Endodermal cell (in vitro differentiated cells): ENCODE measurements at places on chromosomes 12 and 14. TPM values are rescaled to one million over a fixed set of nuclear protein-coding genes. Genes with fewer than 3 reads are reported as not detected.

- no peaks in the 10 kb centered on the region for H3K4me1 ChIP-seq
- no peaks in the 10 kb centered on the region for H3K36me3 ChIP-seq
- DNase-seq, result no peak
Measured at GRCh38 chr14:50758945-50759344, 72.0 kb downstream of the NIN start.

- H3K27me3 ChIP-seq, result no peaks in the 10 kb centered on the region
- no peak overlapping the region for H3K4me3 ChIP-seq
- DNase-seq, result no peak
- no peak overlapping the region for H3K27ac ChIP-seq
Measured at GRCh38 chr12:105214148-105214547, 21.8 kb downstream of the APPL2 start.

DNA sequence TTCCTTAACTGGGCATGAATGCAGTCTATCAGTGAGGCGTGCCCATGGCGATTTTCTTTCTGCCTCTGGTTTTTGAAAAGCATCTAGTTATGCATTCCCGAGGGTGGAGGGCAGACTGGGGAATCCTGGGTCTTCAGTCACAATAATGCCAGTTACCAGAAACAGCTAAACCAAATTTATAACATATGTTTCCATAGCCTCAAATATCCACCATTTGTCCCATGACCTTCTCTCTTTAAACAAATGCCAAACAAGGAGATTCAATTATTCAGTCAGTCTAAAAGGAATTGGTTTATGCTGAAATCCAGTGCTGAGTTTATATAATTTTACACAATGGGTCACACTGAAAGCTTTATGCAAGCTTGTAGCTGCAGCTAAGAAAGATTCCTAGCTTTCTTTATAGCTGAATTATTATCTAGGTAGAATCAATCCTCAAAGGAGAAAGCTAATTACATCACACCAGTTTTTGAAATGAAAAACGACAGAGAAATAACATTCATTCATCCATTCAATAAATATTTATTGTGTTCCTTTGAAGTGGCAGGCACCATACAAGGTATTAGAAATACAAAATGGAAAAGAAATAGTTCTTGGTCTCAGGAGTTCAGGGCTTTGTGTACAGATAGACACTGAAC is 131.3 kb upstream of the RAP1B start:
- H3K4me1 ChIP-seq, result no peaks in the 10 kb centered on the region
- no peak for DNase-seq
- H3K4me3 ChIP-seq, result no peak overlapping the region
- H3K36me3 ChIP-seq, result no peaks in the 10 kb centered on the region
- no peaks in the 10 kb centered on the region for H3K27me3 ChIP-seq

DNA sequence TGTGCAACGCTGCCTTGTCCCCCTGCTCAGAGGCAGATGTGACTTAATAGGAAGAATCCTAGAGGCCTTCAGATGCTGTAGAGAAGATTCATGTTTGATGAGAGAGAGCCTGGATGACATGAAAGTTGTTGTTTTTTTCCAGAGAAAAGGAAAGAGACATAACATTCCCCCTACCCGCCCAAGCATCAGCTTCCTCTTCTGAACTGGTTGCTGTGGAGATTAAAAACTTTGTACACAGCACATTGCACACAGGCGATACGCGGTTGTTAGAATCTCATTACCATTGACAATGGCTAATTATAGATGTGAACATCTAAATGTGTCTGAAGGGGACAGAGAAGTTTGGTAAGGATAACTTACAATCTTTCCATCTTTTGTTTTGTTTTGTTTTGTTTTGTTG is 13.6 kb upstream of the ETFBKMT start:
- H3K36me3 ChIP-seq, result no peaks in the 10 kb centered on the region
- no peaks in the 10 kb centered on the region for H3K27me3 ChIP-seq
- H3K4me1 ChIP-seq, result no peaks in the 10 kb centered on the region
- no peak overlapping the region for H3K4me3 ChIP-seq
- H3K27ac ChIP-seq, result no peak overlapping the region

DNA sequence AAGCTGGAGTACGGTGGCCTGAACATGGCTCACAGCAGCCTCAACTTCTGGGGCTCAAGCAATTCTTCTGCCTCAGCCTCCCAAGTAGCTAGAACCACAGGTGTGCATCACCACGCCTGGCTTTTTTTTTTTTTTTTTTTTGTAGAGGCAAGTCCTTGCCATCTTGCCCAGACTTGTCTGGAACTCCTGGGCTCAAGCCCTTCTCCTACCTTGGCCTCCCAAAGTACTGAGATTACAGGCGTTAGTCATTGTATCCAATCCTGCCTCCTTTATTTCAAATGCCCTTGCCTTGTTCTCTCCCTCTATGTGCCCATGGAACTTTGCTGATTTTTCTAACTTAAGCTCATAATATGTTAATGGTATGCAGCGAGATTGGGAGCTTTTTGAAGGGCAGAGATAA is 49.2 kb upstream of the PRICKLE1 start:
- no peaks in the 10 kb centered on the region for H3K4me1 ChIP-seq
- H3K36me3 ChIP-seq, result no peaks in the 10 kb centered on the region
- no peak for DNase-seq

GRCh38 chr14:92340071-92340470 is 17.1 kb downstream of the SLC24A4 start:
- no peaks in the 10 kb centered on the region for H3K36me3 ChIP-seq
- no peak overlapping the region for H3K4me3 ChIP-seq
- no peak for DNase-seq
- H3K4me1 ChIP-seq, result peaks cover 8% of the 10 kb centered on the region
- H3K27me3 ChIP-seq, result peaks cover 91% of the 10 kb centered on the region

GRCh38 chr12:109927622-109928021 is 27.5 kb downstream of the TCHP start:
- DNase-seq, result peak; percentile 85
- H3K36me3 ChIP-seq, result peaks cover 35% of the 10 kb centered on the region
- no peak overlapping the region for H3K27ac ChIP-seq

- no peak overlapping the region for H3K27ac ChIP-seq
- DNase-seq, result no peak
- H3K4me1 ChIP-seq, result peaks cover 10% of the 10 kb centered on the region
- no peak overlapping the region for H3K4me3 ChIP-seq
Measured at GRCh38 chr12:31517994-31518393, 72.9 kb downstream of the DENND5B start.

The RIPK3 gene
- total RNA-seq, result not detected in 3 replicates

DNA sequence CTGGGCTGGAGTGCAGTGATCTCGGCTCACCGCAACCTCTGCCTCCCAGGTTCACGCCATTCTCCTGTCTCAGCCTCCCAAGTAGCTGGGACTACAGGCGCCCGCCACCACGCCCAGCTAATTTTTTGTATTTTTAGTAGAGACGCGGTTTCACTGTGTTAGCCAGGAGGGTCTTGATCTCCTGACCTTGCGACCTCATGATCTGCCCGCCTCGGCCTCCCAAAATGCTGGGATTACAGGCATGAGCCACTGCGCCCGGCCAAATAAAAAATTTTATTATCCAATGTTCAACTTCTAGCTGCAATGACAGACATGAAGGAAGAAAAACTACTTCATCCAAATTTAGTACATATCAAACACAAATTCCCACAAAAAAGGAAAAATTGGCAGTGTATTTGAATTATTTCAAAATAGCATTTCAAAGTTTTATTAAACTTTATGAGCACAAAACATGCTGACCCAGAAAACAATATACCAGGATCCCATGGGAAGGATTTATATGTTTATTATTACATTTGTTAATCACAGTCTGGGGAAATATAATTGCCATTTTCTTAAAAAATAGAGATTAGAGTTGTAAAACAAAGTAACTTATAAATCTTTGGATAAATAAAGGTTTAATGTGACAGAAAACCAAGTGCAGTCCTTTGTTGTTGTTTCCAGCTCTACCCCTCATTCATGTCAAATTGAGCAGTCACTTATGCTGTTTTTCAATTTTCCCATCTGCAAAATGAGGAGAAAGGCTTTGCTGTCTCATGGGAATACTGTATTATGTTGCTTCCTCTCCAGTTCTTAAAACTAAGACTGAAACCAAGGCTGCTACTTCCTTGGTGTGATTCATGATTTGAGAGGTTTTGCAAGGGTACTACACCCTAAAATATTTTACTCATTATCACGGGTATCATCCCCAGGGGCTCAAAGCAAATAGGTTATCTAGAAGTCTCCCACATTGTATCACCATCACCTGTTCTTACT is 155.2 kb upstream of the AVPR1A start:
- H3K36me3 ChIP-seq, result no peaks in the 10 kb centered on the region
- H3K4me3 ChIP-seq, result no peak overlapping the region
- no peaks in the 10 kb centered on the region for H3K27me3 ChIP-seq
- no peak overlapping the region for H3K27ac ChIP-seq
- no peaks in the 10 kb centered on the region for H3K4me1 ChIP-seq

DNA sequence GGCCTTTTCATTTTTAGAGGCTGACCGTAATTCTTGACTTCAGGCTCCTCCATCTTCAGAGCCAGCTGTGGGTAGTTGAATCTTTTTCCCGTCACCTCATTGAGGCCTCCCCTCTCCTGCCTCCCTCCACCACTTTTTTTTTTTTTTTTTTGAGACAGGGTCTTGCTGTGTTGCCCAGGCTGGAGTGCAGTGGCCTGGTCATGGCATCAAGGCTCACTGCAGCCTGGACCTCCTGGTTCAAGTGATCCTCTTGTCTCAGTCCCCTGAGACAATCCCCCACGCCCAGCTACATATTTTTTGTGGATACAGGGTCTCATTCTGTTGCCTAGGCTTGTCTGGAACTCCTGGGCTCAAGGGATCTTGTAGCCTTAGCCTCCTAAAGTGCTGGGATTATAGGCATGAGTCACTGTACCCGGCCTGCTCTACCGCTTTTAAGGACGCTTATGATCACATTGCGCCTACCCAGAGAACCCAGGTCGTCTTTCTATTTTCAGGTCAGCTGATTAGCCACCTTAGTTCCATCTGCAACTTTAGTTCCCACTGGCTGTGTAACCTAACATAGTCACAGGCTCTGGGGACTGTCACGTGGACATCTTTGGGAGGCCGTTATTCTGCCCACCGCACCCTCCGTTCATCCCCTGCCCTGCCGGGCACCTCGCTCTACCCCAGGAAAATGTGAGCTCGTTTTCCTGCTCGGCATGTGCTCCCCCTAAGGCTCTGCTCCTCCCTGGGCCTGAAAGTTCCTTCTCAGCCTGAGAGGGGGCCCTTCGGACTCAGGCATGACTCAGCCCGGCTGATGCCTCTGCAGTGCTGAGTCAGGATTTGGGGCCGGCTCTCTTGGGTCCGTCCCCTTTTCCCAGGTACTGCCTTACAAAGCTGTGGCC is 13.4 kb downstream of the TNFAIP2 start:
- H3K36me3 ChIP-seq, result peaks cover 5% of the 10 kb centered on the region
- H3K4me1 ChIP-seq, result no peaks in the 10 kb centered on the region
- H3K27me3 ChIP-seq, result no peaks in the 10 kb centered on the region
- H3K27ac ChIP-seq, result no peak overlapping the region
- peak; percentile 89 for DNase-seq
- H3K4me3 ChIP-seq, result no peak overlapping the region

GRCh38 chr12:90099288-90099687 is 390.6 kb upstream of the ATP2B1 start:
- H3K27me3 ChIP-seq, result peaks cover 14% of the 10 kb centered on the region
- H3K36me3 ChIP-seq, result no peaks in the 10 kb centered on the region
- H3K27ac ChIP-seq, result no peak overlapping the region
- peaks cover 4% of the 10 kb centered on the region for H3K4me1 ChIP-seq

DNA sequence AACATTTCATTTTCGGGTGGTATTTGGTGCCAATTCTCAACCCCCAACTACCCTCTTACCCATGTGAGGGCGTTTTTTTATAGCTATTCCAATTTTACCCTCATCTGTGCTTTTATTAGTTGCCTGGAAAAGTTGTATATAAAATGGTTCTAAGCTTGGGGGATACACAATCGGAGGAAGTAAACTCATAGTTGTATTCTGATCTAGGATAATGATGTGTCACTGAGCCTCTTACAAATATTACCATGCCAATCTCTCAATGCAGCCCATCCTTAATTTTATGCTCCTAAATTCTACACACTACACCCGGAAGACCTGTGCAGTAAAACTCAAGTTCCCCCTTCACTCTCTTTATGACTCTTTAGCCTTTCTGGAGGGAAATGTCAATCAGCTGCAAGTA is 1206.5 kb upstream of the FLRT2 start:
- no peaks in the 10 kb centered on the region for H3K4me1 ChIP-seq
- H3K27me3 ChIP-seq, result no peaks in the 10 kb centered on the region
- no peaks in the 10 kb centered on the region for H3K36me3 ChIP-seq
- no peak overlapping the region for H3K4me3 ChIP-seq

The NAA30 gene
- total RNA-seq, result 22.7 and 23.0 TPM in 2 replicates

GRCh38 chr12:124566161-124566996 is 1.0 kb downstream of the NCOR2 start:
- no peaks in the 10 kb centered on the region for H3K27me3 ChIP-seq
- H3K4me1 ChIP-seq, result peaks cover 4% of the 10 kb centered on the region
- no peaks in the 10 kb centered on the region for H3K36me3 ChIP-seq

- no peak overlapping the region for H3K4me3 ChIP-seq
- H3K4me1 ChIP-seq, result no peaks in the 10 kb centered on the region
- H3K27me3 ChIP-seq, result no peaks in the 10 kb centered on the region
- no peak overlapping the region for H3K27ac ChIP-seq
Measured at GRCh38 chr12:26749781-26750180, 83.2 kb downstream of the ITPR2 start.

GRCh38 chr12:8612629-8613028 is at the start of gene AICDA:
Gene AICDA (minus strand): TSS chr12:8612859. CDS start chr12:8612767, 92 bp downstream.
- DNase-seq, result no peak
- no peak within 1 kb of the TSS for H3K4me3 ChIP-seq
- H3K36me3 ChIP-seq, result no peaks in the 10 kb centered on the region
- H3K27ac ChIP-seq, result no peak within 1 kb of the TSS
- no peaks in the 10 kb centered on the region for H3K27me3 ChIP-seq

The ST8SIA1 gene
- 12.3 to 15.8 TPM (median 13.3 TPM) in 3 replicates for total RNA-seq

DNA sequence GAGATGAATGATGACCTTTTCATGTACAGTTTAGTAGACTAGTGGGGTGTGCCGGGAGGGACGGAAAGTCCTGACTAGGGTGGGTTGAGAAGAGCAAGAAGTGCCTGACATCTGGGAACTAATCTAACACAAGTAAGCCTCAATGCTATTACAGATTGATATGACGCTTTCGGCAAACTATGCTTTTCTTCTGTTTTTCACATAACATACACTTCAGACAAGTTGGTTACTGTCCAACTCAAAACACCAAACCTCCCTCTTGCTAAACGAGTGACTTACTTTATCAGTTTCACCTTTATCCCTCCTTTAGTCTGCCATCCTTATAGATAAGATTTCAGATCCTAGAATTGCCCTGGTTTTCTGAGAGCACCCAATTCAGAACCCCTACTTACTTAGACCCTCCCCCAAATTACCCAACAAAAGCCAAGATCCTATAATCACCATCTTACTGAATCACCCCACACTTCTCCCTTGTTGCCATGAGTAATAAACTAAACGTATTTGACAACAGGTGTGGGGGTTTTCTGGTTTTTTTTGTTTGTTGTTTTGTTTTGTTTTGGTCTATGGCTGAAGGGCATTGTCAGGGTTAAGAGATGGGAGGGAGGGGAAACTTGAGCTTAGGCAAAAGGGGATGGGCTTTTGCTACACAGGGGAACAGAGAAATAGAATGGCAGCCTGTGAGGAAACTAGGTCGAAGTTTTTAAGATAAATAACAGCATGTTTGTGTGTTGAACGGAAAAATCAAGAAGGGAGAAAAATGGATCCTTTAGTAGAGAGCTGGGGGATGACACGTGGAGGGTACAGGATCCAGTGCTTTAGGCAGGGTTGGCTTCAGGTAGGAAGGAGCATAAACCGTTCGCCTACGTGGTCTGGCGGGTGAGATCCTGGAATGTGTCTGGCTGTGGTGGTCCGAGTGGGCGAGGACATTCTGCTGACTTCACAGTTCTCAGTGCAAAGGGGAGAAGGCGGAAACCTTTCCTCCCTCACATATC is 6.1 kb upstream of the PSMA3 start:
- DNase-seq, result peak; percentile 58
- H3K27me3 ChIP-seq, result no peaks in the 10 kb centered on the region
- peak overlapping the region; percentile 97 for H3K4me3 ChIP-seq
- H3K27ac ChIP-seq, result no peak overlapping the region
- H3K4me1 ChIP-seq, result no peaks in the 10 kb centered on the region
- peaks cover 19% of the 10 kb centered on the region for H3K36me3 ChIP-seq

- H3K4me1 ChIP-seq, result no peaks in the 10 kb centered on the region
- H3K27ac ChIP-seq, result no peak overlapping the region
- no peaks in the 10 kb centered on the region for H3K36me3 ChIP-seq
Measured at GRCh38 chr12:43882578-43883178, 46.8 kb downstream of the TMEM117 start.

The RILPL2 gene
- total RNA-seq, result 1.7 to 2.9 TPM (median 2.6 TPM) in 3 replicates
